Jurkat, Clone E6-1 (cell line): ENCODE measurements at places on chromosomes 12 and 14.

- no peak for DNase-seq
Measured at GRCh38 chr14:85399186-85399585, 130.8 kb upstream of the FLRT2 start.

DNA sequence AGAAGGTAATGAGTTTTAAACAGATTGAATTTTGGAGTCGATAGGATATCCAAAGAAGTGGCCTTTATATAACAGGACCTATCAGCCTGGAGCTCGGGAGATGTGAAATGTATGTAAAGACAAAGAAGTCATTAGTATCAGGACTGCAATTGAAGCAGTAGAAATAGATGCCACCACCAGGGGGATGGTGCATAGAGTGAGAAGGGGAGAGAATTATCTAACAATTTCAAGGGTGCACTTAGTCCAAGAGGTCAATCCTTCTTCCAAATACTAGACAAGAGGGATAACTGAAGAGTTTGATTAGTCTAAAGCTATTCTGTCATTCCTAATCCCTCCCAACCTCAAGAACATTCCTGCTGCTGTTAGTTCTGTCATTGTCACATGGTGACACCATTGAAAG is 127.8 kb downstream of the CFAP54 start:
- DNase-seq = peak; percentile 9

- no peak for DNase-seq
Measured at GRCh38 chr12:54561164-54561563, 11.8 kb downstream of the PDE1B start.

GRCh38 chr14:91108941-91109611 is 4.8 kb upstream of the DGLUCY start:
- DNase-seq = no peak

GRCh38 chr12:66397574-66398290 is 95.4 kb downstream of the HELB start:
- no peak for DNase-seq

DNA sequence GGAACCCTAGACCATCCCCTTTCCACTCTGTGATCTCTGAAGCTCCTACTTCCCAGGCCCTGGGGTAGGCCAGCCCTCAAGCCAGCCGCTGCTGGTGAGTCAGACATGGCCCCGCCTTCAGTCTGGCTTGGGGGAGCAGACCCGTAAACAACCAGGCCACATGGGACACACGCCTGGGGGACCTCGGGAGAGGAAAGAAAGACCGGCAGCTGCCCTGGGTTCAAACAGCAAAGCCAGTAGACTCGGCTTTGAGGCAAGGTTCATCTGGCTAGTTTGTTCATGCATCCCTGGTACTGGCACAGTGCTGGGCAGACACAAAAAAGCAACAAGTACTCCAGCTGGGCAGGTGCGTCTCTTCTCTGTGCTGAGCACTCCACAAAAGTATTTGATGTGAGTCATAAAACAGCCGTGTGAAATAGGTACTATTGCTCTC is 101.9 kb downstream of the SETD3 start:
- DNase-seq = no peak

GRCh38 chr14:96095581-96096476 is 56.7 kb downstream of the C14orf132 start:
- DNase-seq = no peak

DNA sequence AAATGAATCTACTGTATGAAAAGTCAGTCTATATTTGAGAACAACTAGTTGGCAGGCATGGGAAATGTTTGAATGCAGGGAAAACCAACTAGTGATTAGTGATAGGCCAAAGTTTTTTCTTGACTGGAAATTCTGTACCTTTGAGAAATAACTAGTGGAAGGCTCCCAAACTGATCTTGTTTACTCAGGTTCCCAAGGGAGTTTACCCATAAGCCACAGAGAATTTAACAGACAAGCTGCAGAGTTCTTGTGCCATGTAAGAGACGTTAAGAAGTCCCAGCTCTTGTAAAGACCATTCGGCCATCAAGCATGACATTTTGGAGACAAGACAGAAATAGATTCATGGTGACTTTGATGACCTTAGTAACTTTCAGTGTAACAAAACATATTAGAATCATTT is 1882.8 kb upstream of the SEL1L start:
- no peak for DNase-seq

GRCh38 chr14:47541662-47542061 is 133.7 kb downstream of the MDGA2 start:
- DNase-seq = no peak

DNA sequence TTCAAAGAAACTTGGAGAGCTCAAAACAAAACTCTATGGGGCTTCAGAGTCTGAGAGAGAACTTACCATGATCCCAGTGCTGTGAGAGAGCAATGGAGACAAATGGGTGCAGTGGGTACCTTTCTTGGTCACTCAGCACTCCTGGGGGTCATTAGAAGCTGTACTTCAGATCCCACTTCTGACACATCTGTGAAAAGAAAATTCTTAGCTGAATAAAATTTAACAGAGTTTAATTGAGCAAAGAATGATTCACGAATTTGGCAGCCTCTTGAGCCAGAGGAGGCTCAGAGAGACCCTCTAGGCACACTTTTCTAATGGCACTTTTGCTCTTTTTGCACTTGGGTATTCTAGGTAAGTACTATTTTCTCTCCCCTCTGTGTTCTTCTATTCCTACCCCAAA is 96.8 kb upstream of the SYT10 start:
- DNase-seq = no peak

- no peak for DNase-seq
Measured at GRCh38 chr12:131040491-131040890, 86.8 kb downstream of the ADGRD1 start.

DNA sequence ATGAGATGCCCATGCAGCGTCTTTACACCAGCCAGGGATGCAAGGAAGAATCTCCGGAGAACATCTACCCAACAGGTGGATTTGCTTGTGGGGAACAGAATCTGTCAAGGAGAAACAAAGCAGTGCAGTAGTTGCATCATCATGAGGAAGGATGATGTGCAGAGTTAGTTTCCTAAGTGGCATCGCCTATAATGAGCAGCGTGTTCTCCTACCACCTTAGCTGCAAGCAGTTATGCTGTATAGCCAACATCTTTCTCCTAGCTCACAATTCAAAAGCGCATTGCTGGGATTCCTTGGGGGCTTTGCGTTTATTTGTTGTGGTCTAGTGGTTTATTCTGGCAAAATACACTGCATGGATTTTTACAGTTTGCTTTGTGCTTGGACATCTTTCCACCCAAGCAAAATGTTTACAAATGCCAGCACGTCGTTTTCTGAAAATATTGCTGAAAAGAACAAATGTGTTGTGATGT is 233.0 kb downstream of the RGS6 start:
- DNase-seq = no peak

- no peak for DNase-seq
Measured at GRCh38 chr12:123743002-123743401, 19.1 kb upstream of the DNAH10 start.

GRCh38 chr14:24430682-24431568 is 1.2 kb downstream of the KHNYN start:
- DNase-seq = no peak

- peak; percentile 67 for DNase-seq
Measured at GRCh38 chr12:132543298-132544079, 53.5 kb downstream of the FBRSL1 start.

DNA sequence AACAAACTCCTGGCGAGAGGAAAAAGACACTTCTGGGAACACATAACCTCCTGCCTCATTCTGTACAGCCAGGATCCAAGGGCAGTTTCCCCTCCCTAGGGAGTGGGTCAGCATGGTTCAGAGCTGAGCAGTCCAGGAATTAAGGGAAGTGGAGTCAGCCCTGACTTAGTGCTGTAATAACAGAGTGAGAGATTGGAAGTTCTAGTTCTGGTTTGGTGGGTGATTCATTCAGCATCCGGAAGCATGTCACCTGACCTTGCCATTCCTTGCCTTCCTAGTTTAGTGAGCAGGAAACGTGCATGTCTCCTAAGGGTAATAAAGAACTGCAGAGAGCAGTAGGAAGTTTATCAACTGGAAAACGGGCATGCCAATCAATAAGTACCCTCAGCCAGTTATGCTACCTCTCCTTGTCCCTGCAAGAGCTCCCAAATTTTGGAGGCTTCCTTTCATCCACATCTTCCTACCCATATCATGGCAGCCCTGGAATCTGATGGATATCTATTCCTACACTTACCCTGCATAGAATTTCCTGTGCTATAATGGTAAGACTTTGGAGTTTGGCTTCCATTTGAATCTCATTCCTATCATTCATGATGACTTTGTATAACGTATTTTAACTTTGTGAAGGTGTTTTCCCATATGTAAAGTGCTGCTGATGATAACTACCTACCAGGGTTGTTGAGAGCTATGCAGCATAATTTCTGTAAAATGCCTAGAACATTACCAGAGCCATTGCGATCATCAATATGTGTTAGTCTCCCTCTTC is 28.5 kb upstream of the MAGOHB start:
- DNase-seq = no peak

- no peak for DNase-seq
Measured at GRCh38 chr12:18578191-18578590, 159.6 kb downstream of the PLCZ1 start.

DNA sequence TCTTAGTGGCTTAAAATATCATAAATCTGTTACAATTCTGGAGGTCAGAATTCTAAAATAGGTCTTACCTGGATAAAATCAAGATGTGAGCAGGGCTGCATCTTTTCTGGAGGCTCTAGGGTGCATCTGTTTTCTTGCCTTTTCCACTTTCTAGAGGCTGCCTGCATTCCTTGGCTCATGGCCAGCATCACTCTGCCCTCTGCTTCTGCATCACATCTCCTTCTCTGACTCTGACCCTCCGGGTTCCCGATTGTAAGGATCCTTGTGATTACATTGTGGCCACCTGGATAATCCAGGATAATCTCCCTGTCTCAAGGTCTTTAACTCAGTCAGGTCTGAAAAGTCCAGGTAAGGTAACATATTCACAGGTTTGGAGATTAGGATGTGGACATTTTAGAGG is 11.0 kb upstream of the BMP4 start:
- DNase-seq = no peak

DNA sequence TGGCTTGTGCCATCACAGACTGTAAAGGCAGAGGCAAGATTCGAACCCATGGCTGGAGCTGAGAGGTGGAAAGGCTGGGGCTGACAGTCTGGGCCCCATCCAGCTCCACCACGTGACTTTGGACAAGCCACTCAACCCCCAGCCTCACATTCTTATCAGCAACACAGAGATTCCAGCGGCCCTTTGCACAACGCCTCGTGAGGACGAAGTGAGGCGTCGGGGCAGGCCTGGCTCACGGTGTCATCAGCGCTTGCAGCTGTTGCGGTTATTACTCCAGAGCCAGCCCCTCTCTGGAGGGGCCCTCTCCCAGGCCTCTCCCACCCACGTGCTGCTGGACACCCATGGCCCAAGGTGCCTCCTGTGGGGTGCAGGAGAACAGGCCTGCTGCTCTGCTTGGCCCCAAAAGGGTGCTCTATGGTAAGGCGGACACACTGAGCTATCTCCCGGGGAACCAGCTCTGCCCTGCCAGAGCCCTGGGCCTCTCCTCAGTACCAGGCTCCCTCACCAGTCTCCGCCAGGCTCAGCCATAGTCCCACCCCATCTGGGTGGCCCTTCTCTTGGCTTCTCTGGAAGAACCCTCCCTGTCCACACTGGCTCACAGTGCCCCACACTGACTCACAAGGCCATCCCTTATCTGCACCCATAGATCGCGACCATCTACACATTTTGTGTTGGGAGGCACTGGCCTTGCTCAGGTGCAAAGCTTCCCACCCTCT is 21.1 kb downstream of the CHGA start:
- DNase-seq = no peak

DNA sequence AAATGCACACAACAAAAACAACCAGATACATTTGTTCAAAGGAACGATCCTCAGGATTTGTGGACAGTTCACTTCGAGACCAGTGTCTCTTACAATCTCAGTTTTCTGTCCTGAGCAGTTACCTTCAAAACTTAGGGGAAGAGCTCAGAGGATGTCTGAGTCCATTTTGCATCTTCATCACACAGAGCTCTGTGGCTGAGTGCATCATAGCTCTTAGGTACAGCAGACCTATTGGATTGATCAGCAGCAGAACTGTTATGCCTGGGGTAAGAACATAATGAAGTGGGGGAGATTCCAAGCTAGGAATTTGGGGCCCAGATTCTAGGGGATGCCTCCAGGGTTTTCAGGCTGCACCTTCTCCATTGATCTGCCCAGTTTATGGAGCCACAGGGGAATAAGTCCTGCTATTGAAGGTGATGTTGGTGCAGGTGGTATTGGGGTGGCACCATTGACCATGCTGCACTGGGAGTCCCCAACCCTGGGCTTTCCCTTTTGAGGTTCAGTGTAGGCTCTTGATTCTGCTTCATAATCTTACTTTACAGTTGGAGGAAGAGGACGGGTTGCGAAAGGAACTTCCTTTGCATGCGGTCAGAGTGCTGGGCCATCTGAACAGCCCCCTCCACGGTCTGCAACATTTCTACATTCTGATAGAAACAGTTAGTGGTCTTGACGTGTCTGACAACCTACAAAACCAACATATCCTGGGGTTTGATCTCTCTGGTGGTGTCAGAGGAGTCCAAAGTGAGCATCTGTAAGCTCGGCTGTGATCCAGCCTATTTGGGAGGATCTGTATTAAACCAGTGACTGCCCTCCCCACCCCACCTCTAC is 112.8 kb downstream of the CHST11 start:
- peak; percentile 98 for DNase-seq

GRCh38 chr14:25136811-25137210 is 86.9 kb upstream of the STXBP6 start:
- no peak for DNase-seq

GRCh38 chr12:113803759-113804140 is 162.4 kb downstream of the RBM19 start:
- DNase-seq = no peak

- DNase-seq = no peak
Measured at GRCh38 chr14:96357216-96357615, 5.9 kb downstream of the ATG2B start.

DNA sequence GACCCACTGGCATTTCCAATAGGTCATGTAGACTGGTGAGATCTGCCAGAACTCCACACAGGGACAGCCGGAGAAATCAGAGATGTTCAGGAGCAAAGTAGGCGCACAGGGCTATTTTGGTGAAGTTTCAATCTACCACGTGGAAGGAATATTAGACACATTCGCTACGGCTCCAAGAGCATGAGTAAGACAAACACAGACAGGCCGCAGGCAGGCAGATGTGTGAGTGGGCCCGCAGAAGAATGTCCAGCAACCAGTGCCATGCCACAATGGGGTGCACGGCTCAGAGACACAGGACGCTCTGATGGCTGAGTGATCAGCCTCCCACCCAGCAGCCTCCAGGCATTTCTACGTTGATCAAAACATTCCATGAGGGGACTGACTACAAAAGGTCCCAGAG is 10.4 kb downstream of the SLC15A4 start:
- no peak for DNase-seq

DNA sequence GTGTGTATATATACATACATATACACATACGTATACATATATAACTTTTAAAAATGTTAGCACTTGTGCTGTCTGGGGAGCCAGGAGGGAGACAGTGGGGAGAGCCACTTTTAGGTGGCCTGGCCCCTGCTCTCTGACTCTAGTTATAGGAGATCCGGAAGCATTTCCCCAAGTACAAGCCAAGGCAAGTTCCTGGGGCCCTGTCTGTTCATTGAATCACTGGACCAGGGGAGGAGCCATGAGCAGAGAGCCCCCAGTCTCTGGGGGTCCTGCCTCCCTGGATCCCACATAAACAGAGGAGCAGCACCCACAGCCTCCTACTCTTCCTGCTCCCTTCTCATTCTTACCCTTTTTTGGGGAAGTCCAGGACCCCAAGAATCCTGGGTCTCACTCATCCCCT is 45.4 kb upstream of the TMED10 start:
- DNase-seq = no peak
